ENCODE measurements at places on chromosomes 1 and 21. TPM values are rescaled to one million over a fixed set of nuclear protein-coding genes. Genes with fewer than 3 reads are reported as not detected.
A peak's percentile ranks its signal among the peaks of the same experiment; 100 is the strongest.

Gene C1orf74
- 1.8 TPM for total RNA-seq

Gene FCAMR
- total RNA-seq: not detected

Gene KCND3
- total RNA-seq: 18.3 TPM

Gene BRDT
- total RNA-seq: not detected

DNA sequence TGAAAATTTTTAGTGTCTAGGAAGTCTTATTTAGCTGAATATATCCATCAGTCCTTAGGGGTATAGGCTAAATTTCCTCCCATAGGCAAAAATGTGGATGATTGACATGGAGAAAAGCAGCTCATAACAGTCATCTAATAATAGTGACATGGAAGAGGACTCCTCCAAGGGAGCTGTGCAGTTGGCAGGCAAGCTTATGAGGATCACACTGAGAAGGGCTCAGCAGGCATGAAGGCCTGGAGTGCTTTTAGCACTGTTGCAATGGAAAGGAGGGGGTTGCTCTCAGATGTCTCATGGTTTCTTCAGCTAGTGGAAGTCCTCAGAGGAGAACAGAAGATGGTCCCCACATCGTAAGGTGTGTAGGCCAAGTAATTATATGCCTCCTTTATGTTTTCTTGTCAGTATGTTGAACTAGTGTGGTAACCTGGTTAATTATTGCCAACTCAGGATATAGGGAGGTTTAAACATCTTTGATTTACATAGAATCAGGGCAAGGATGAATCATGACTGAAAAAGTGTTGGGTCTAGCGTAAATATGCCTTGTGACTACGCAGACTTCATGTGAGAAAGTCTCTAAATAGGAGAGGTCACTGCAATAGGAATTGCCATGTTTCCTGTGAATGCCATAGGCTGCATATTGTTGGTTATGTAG is 18.9 kb downstream of the VN1R5 start:
- DNase-seq: no peak

DNA sequence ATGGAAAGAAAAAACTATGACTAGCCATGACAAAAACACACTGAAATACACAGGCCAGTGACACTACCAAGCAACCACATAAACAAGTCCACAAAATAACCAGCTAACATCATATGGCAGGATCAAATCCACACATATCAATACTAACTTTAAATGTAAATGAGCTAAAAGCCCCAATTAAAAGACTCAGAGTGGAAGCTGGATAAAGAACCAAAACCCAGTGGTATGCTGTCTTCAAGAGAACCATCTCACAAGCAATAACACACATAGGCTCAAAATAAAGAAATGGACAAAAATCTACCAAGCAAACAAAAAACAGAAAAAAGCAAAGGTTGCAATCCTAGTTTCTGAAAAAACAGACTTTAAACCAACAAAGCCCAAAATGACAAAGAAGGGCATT is 476.2 kb upstream of the BEND5 start:
- no peak for DNase-seq

GRCh38 chr21:26587736-26588201 is 14.7 kb upstream of the CYYR1 start:
- no peak for DNase-seq

- no peak for DNase-seq
Observed at GRCh38 chr1:22662318-22662717, 9.3 kb downstream of the C1QB start.

DNA sequence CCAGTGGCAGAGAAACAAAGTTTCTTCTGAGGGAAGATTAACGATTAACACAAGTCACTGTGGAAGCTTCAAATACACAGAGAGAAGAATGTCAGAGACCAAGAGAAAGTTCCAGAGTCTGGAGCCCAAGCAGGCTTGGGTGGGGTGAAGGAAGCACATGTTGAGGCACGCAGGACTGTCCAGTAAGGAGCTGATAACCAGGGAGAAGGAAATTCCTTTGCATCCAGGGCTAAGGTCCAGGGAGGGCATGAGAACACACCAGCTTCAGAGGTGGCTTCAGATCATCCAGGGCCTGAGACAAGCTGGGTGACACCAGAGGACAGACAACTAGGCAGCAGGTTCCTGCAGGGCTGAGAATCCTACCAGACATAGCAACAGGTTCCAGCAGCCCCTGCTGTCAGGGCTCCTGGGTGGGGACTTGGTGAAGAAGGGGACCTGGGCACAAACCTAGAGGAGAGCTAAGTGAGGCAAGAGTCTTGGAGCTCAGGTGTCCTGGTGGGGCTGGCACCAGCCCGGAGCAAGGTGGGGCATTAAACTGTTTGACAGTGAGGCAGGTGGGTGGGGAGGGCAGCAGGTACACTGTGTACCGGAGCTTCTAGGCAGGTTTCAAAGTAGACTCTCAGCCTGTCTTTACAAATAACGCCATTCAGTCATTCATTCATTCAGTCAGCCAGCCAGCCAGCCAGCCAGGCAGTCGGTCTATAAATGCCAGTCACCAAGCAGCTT is 2.6 kb upstream of the SPRR1A start:
- DNase-seq: no peak

DNA sequence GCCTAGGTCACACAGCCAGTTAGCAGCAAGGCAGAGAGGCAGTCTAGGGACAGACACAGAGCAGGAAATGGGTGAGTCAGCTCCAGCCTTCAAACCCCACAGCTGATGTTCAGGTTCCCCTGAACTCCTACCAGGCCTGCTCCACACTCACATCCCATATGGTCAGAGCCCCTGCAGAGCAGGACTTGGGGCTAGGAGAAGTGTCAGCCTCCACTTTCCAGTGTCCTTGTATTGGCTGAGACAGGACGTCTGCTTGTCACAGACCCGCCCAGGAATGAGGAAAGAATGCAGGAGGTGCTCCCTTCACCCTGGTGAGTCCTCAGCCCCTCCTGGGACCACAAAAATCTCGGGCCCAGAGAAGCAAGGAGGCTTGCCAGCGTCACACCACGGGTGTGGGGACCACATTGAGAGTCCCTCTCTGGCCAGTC is 92.5 kb downstream of the LACTBL1 start:
- DNase-seq: no peak

Gene ITLN2
- total RNA-seq: 0.97 TPM

Gene TMPRSS15
- total RNA-seq: not detected

Gene GJA4
- total RNA-seq: 35.1 TPM

- no peak for DNase-seq
Observed at GRCh38 chr1:74733604-74734484, 892 bp downstream of the TYW3 start.

Gene VANGL1
- 5.2 TPM for total RNA-seq

GRCh38 chr21:45983981-45984551 is 2.5 kb downstream of the COL6A1 start:
- peak; percentile 68 for DNase-seq

GRCh38 chr21:35565204-35565611 is 495.1 kb downstream of the SETD4 start:
- DNase-seq: peak; percentile 52

GRCh38 chr1:235784950-235785349 is 81.8 kb downstream of the LYST start:
- no peak for DNase-seq

DNA sequence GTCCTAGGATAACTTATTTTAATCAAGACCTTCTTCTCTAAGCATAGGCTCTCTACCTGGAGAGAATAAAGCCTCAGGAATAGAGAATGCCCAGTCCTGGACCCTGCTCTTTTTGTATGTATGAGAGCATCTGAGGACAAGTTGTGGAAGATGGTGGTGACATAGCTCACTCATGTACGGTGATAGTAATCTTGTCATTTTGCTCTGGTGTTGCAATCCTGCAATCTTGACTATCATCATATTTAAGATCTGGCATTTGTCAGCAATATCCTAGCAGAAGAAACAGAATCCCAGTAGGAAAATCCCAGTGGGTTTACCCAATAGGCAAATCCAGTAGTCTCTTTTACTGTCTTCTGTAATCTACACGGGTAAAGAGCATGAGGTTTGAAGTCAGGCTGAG is 21.6 kb upstream of the SERBP1 start:
- DNase-seq: no peak

GRCh38 chr21:15667819-15668218 is 62.0 kb upstream of the USP25 start:
- no peak for DNase-seq

Gene VANGL2
- total RNA-seq: 4.1 TPM

DNA sequence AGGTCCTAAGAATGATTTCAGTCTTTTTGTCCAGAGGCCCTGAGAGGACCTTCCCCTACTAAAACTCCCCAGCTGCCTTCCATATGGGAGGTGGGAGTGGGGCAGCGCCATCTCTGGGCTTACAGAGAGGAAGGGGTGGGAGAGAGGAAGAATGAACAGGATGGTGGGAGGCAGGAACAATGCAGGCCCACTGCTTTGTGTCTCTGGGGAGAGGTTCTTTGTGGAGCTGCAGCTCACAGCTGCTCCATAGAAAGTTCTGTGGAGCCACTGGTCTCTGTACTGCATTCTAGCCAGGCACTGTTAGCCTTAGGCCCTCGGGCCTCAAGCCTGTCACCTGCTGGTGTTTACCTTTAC is 43.6 kb upstream of the A3GALT2 start:
- no peak for DNase-seq

Gene CRYAA
- total RNA-seq: not detected

Gene RAVER2
- total RNA-seq: 16.3 TPM

GRCh38 chr1:6867729-6868659 is 82.7 kb downstream of the CAMTA1 start:
- no peak for DNase-seq

GRCh38 chr1:53046930-53047329 is 15.1 kb upstream of the PODN start:
- peak; percentile 46 for DNase-seq

Gene NRAS
- total RNA-seq: 17.4 TPM

- DNase-seq: no peak
Observed at GRCh38 chr21:28439251-28439650, 553.4 kb downstream of the LTN1 start.

GRCh38 chr1:236685917-236686814 is at the start of gene ACTN2:
ACTN2 (plus strand) TSS chr1:236686499; CDS start chr1:236686674, 175 bp downstream.
- peak; percentile 74 for DNase-seq

- DNase-seq: no peak
Observed at GRCh38 chr1:35958558-35958957, 27.7 kb downstream of the AGO3 start.

DNA sequence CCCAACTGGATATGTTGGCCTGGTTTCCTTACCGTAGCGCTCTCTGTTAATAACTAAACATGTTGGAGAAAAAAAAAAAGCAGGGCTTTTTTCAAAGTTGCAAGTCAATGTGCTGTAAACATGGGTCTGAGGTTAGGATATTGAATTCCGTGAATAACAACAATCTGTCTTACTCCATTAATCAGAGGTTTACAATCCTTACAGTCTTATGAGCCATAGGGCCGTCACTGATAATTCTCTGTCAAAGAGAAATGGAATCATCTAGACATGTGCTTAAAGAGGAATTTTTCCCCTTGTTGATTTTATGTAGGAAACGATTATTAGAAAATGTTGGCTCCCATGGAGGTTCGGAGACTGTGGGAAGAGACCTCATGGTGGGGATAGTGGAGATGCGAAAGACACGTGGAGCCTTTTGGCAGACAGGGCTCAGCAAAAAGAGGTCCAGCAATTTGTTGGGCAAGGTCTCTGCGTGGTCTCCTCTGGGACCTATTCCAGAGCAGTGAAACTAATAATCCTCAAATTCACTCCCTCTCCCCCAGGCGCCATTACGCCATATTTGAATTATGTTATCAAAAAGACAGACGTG is 83.5 kb upstream of the CLDN14 start:
- DNase-seq: no peak

DNA sequence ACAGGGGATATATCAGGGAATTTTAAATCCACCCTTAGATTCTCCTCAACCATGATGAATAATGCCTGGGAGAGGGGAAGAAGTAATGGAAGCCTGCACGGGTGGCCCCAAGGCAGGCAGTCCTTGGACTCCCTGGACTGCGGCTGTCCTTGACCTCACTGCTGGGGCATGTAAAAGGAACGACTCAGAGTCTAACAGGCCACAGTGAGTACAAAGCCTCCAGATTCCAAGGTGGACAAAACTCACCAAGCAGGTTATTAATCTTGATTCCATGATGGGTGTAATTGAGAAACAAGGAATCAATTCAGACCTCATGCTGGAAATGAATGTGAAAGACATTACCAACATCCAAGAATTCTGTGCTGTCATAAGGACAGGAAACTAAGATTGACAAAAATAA is 13.0 kb upstream of the ARHGAP29 start:
- DNase-seq: no peak

DNA sequence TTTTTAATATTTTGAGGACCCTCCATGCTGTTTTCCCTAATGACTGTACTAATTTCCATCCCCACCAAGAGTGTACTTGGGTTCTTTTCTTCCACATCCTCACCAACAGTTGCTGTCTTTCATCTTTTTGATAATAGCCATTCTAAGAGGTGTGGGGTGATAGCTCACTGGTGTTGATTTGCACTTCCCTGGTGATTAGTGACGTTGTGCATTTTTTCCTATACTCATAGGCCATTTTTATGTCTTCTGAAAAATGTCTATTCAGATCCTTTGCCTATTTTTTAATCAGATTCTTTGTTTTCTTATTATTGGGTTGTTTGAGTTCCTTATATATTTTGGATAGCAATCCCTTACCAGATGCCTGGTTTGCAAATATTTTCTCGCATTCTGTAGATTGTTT is 64.2 kb downstream of the FCRL5 start:
- no peak for DNase-seq

GRCh38 chr1:43763497-43763973 is 56.2 kb downstream of the ST3GAL3 start:
- DNase-seq: peak; percentile 54

Gene FAM72D
- 0.13 TPM for total RNA-seq

Data from left cardiac atrium (tissue), 4 donors.